Activated naive CD4-positive, alpha-beta T cell treated with anti-CD3 and anti-CD28 coated beads, Interleukin-2, amount 10 ng/mL, durations not matched to agents 5 hours and 36 hours (primary cell): ENCODE measurements at places on chromosomes 1 and 21. TPM values are rescaled to one million over a fixed set of nuclear protein-coding genes. Genes with fewer than 3 reads are reported as not detected.

Gene FCN3
- total RNA-seq: not detected

Gene RAB42
- total RNA-seq: not detected

Gene OR10J5
- total RNA-seq: not detected

Gene GFI1
- 41.3 TPM for total RNA-seq

Gene FCRL2
- not detected for total RNA-seq

Gene CHI3L2
- total RNA-seq: 28.8 TPM

Gene TEX38
- not detected for total RNA-seq

Gene SERPINC1
- not detected for total RNA-seq

Gene DEPDC1
- 16.5 TPM for total RNA-seq

Gene PADI2
- total RNA-seq: not detected

Gene SPATA46
- not detected for total RNA-seq

Gene SEMA4A
- 2.2 TPM for total RNA-seq

Gene CD247
- total RNA-seq: 251 TPM

Gene COL6A2
- total RNA-seq: 10.9 TPM

Gene UBXN10
- total RNA-seq: 0.58 TPM

Gene MYCL
- total RNA-seq: 0.29 TPM

Gene CCDC185
- not detected for total RNA-seq

Gene BARHL2
- not detected for total RNA-seq

Gene SMIM1
- total RNA-seq: 0.43 TPM

Gene TMPRSS3
- total RNA-seq: 5.2 TPM
